ENCODE measurements at places on chromosomes 16 and 17.

GRCh38 chr16:46947900-46948547 lies 25.4 kb downstream of the DNAJA2 start:
- no peak for DNase-seq

DNA sequence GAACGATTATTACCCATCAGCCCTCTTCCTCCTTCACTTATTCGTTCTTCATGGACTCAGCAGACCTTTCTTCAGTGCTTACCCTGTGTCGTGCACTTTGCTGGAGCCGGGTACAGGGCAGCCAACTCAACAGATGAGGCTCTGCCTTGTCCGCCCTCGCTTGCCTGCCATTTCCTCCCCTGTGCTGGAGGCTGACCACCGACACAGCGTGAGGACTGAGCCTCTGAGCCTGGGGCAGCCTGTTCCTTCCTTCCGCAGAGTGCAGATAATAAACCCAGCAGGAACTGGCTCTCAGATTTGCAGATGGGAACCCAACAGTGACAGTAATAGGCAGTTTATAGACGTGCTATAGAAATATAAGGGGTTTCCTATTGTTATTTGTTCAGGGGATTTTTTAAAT lies 7.0 kb upstream of the SLC39A11 start:
- DNase-seq = no peak

DNA sequence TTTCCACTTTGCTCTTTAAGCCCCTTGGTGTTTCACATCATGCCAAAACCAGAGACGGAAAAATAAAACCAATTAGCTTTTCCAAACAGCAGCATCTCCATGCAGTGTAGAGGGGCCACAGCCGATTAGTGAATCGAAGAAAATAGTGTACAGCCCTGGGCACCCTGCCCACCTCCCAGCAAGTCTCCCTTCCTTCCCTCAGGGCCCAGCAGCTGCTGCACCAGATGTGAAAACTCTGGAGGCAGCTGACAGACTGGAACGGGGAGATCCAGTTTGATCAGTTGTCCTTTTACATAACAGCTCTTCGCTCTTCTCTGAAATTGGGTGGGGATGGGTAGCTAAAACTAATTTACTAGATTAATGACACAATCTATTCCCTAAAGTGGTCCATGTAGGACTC lies 19.3 kb downstream of the TMEM11 start:
- no peak for DNase-seq

- no peak for DNase-seq
These were observed 6.3 kb upstream of the MAPK7 start for GRCh38 chr17:19372011-19372370.

GRCh38 chr17:65523853-65524664 lies 37.4 kb downstream of the AXIN2 start:
- DNase-seq = no peak

DNA sequence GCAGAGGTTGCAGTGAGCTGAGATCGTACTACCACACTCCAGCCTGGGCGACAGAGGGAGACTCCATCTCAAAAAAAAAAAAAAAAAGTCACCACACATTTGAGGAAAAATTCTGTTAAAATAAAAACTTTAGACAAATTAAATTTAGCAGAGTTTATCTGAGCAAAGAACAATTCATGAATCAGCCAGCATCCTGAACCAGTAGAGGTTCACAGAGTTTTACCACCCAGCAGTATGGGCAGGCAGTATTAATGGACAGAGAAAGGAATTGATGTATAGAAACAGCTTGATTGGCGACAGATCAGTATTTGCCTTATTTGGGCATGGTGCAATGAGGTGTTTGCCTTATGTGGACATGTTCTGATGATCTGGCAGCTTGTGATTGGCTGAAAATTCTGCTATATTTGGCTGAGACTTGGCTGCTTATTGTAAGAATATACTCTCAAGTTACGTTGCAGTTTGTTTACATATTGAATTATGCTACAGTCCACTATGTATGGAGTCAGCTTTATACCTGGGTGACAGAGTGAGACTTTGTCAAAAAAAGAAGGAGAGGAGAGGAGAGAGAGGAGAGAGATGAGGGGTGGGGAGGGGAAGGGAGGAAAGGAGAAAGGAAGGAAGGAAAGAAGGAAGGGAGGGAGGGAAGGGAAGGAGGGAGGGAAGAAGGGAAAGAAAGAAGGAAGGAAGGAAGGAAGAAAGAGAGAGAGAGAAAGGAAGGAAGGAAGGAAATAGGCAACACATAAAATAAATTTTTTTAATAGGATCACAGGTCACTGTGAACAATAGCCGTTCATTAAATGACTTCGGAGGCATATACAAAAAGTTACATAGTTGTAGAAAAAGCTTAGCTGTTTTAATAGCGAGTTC lies 14.6 kb downstream of the ABCC3 start:
- DNase-seq = no peak

GRCh38 chr16:3158026-3158509 lies 23.2 kb downstream of the ZNF213 start:
- no peak for DNase-seq

- DNase-seq = peak; percentile 10
These were observed 7.3 kb downstream of the SLC22A31 start for GRCh38 chr16:89192956-89193575.

- no peak for DNase-seq
These were observed 59.5 kb upstream of the GSE1 start for GRCh38 chr16:85553436-85554113.

GRCh38 chr16:68126395-68126794 lies 41.2 kb downstream of the NFATC3 start:
- DNase-seq = no peak

DNA sequence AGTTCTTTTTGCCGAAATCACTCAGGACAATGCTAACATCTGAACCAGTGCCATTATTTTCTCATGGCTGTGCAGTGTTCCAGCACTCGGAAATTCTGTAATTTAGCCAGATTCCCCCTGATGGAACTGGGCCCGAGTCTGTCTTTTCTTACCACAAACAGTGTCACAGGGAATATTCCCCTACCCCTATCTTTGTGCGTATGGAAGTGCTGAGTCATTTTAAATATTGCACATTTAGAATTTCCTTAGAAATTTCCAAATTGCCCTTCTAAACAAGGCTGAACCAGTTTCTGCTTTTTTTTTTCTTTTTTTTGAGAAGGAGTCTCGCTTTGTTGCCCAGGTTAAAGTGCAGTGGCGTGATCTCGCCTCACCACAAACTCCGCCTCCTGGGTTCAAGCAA lies 88.0 kb upstream of the CREBBP start:
- DNase-seq = no peak

GRCh38 chr16:22031483-22032083 lies 23.7 kb downstream of the MOSMO start:
- no peak for DNase-seq

DNA sequence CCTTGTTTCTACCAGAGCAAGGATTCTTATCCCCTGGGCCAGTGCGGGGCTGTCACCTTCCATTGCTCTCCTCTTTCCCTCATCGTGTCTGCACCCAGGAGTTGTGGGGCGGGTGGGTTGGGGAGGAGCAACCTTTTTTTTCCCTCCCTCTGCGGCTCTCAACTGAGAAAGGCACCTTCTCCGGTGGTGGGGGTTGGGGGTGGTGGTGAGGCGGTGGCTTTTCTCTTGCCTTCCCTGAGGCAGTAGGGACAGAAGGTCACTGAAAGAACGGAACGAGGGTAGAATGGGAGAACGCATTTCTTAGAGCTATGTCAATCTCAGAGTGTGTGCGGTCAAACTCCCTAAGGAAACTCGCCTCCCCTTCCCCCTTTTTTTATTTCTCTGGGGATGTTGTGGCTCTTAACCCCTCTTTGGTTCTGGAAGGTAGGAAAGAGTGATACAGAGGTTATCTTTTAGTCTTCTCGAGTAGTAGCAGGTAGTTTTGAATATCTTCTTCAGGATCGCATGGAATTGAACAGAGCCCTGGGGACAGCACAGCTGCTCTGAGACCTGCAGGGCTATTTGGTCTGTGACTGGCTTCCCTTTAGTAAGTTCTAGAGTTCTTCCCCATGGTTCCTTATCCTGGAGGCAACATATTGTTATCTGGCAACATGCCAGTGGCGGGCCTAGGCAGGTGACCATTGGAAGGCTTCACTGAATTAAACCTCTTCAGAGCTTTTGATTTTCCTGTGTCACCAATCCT lies 994 bp downstream of the CLTC start:
- peak; percentile 4 for DNase-seq

DNA sequence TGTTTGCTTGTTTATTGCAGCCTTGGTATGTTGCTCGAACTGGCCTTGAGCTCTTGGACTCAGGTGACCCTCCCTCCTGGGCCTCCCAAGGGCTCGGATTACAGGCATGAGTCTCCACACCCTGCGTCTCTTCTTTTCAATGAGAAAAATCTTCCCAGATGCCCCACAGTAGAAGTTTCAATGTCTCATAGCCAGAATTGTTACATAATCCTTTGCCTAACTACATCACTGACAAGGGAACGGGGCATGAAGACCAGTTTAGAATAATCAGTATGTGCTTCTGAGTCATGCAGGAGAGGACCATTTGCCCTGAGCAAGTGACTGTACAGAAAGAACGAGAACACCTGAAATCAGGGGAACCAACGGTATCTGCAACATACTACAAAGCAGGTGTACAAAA lies 61.9 kb upstream of the RBBP6 start:
- no peak for DNase-seq

GRCh38 chr17:66915204-66915611 lies 49.3 kb upstream of the CACNG4 start:
- DNase-seq = no peak

GRCh38 chr17:44912763-44913544 lies 2.3 kb downstream of the GFAP start:
- no peak for DNase-seq

GRCh38 chr16:85611444-85612190 lies 1.5 kb upstream of the GSE1 start:
- peak; percentile 84 for DNase-seq

GRCh38 chr17:8105957-8106398 lies 12.3 kb downstream of the ALOXE3 start:
- no peak for DNase-seq

GRCh38 chr17:50064253-50065001 lies 8.5 kb downstream of the ITGA3 start:
- DNase-seq = no peak

DNA sequence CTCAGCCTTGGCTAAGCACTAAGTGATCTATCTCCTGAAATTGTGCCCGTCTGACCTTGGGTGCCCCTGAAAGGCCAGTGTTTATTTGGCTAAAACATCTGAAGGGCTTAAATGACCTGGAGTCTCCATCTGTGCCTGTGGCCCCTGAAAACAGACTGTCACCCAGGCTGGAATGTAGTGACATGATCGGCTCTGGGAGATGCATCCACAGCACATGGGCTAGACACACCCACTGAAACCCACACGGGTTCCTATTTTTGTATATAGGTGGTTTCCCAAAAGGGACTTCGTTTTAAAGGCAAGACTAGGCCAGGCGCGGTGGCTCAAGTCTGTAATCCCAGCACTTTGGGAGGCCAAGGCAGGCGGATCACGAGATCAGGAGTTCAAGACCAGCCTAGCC lies 13.5 kb downstream of the CEP295NL start:
- DNase-seq = no peak

DNA sequence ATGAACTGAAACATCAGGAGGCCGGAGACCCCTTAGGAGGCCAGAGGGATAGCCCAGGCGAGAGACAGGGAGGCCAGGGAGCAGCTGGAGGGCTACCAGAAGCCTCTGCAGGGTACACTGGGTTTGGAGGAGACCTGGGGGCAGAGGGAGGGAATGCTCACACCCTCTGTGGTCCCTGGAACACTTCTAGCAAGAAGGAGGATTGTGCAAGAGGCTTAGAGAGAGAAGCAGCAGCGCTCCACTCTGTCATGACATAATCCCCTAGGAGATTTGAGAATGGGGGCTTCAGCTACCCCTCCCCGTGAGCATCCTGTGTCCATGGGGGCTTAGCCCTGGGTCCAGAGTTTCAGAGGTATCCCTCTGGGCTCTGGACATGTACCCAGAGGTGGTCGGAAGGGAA lies 15.8 kb downstream of the GPR142 start:
- DNase-seq = no peak

- no peak for DNase-seq
These were observed 297.2 kb downstream of the WWOX start for GRCh38 chr16:78396673-78397072.

DNA sequence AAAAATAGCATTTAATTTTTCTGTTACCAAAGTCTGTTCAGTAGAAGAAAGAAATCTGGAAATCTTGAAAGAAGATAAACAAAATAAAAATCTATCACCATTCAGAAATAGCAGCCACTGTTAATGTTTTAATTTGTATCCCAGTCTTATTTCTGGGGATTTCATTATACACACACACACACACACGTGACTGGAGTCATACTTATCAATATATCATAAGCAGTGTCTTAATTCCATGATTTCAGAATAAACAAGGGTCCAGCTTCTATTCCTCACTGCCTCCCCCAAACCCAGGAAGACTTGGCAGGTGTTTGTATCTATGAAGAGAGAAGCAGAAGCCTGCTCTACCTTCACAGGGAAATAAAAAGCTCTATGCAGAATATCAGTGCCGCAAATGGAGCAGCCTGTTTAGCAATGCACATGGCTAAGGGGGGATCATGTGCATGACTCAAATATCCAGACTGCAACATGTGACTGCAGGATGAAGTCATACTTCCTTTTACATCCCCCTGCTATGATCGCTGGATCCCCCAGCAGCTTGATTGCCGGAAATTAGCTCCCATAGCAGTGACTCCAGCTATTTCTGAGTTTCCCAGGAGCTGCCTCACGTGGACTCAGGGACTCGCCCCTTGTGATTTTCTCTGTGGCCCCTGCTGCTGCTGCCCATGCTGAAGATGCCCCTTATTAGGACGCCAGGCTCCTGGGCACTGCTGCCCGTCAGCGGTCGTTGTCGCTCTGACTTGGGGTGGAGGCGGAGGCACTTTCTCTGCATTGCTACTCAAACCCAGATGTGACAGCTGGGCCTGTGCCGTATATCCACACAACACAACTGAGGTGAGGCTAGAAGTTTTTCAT lies 341.0 kb downstream of the CPPED1 start:
- DNase-seq = no peak

DNA sequence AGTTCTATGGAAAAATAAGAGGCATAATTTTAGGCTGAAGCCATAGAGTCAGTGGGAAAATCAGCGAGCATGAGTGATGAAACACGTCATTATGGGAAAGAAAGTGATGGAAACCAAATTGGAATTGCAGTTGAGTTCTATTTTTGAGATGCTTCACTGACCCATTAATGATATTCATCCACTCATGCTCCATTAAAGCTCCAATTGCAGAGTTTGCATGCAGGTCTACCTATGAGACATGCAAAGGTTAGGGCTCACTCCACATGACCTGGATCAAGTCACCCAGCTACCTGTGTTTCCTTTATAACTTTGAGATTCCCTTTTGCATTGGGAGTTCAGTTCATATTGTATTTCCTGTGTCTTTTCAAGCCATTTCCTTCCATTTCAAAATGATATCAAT lies 8.0 kb upstream of the KRTAP2-4 start:
- no peak for DNase-seq

- DNase-seq = no peak
These were observed 44.1 kb downstream of the DNAH17 start for GRCh38 chr17:78532922-78533640.
